MG63 (cell line): ENCODE measurements at places on chromosomes 1 and 21. TPM values are rescaled to one million over a fixed set of nuclear protein-coding genes. Genes with fewer than 3 reads are reported as not detected.

LCA5L gene
- 0.59 TPM in 2 replicates for total RNA-seq

MAEL gene
- total RNA-seq: not detected in 2 replicates

HES2 gene
- 0.59 TPM in 1 of 2 replicates, not detected in the other for total RNA-seq

DNA sequence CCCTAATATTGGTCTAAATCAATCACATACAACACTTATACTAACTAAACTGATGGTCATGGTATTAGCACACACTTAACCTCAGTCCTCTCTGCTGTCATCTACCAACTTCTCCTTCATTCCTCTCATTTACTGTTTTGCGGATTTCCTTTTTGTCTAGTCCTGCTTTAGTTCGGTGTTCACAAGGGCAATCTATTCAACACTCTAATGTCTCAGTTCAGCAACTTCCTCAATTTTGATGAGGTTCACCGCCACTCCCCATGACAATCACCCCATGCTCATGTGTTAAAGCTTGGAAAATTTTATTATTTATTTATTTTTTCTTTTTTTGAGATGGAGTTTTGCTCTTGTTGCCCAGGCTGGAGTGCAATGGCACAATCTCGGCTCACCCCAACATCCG, 301.1 kb downstream of the PTPRC start:
- DNase-seq: no peak

DNA sequence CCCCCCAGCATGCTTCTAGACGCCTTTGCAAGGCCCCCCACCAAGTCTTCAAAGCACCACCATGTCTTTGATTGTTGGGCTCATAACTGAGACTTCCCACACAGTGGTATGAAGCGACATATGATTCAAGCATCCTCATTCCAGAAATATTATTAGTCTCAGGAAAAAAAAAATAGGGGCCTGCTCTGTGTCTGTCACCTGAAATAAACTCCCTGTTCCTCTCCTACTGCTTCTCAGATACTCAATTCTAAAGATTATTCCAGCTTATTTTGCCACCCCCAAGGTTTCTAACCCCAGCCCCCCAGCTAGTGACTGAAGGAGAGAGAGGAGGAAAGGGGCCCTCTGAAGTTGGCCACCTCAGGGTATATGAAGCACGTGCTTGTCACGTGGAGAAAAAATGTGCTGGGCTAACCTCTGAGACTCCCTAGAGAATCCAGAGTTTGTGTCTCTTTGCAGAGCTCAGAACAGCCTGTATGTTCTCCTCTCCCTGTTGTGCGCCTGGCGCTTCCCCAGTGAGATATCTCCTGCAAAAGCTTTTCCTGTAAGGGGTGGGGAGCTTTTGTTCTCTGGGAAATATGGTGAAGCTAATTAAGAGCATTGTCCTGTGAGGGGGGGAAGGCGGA, 35.9 kb upstream of the RASAL2 start:
- no peak for DNase-seq

- DNase-seq: no peak
Observed at GRCh38 chr1:119595606-119596005, 52.5 kb downstream of the ZNF697 start.
